ENCODE measurements at places on chromosomes 2 and 18.

GRCh38 chr2:220533485-220533884 lies 906.1 kb downstream of the SLC4A3 start:
- no peak for DNase-seq

DNA sequence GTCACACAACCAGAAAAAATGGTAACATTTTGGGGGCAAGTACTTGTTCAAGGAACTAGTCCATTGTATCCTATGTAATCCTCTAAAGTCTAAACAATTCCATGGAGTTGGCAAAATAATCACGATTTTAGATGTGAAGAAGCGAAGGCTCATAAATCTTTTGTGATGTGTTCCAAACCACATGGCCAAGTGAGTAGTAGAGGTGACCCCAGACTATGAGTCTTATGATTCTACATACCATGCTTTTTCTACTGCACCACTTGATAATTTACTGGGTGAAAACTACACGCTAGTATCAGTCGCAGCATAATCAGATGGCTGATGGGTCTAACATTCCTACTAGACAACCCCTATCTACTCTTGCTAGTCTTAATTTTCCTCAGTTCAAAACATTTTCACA lies 371.4 kb downstream of the OSR1 start:
- DNase-seq = no peak

DNA sequence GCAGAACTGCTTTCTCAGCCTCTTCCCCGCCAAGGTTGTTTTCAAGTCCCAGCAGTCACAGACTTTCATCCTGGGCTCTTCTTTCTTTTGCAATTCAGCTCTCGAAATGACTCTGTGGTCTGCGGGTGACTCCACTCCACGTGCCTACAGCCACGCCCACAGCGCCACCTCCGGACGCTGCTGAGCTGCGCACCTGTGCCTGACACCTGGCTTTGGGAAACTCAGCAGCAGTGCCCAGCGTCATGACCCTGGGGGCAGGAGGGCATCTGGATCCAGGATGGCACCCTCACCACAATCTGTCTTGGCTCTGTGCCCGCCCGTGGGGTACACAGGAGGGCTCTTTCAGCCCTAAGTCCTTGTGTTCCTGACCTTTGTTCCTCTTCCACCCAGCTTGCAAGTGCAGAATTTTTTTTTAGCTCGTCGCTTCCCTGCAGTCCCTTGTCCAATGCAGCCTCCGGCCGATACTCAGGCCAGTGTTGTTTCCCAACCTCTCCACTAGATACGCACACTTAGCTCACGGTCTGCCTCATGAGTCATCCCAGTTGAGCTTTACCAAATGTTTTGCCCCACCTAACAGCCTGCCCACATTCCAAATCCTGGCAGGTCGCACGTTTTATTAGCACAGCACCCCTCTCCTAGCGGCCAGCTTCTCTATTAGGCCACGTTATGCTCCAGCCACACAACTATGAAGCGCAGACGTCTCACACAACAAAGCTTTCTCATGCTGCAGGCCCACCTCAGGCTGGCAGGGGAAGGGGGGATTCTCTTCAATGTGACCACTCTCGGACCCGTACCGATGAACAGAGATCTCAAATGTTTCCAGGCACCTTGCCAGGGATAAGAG lies 6.5 kb upstream of the CAPN10 start:
- peak; percentile 63 for DNase-seq

DNA sequence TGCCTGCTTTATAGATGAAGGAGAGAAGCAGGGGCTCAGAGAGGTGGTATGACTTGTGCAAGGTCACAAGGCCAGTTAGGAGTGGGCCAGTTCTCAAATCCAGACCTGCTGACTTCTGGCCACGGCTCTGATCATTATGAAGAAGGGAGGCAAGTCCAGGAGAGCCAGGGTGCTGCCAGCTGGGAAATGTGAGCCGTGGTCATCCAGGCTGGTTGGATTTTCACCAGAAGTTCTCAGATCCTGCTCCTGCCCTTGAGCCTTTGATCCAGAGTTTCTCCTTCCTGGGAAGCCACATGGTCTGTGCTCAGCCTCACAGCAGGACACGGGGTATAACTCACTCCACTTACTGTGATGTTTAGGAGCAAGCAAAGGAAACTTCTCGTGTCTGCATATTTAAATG lies 239.9 kb downstream of the KLHL29 start:
- DNase-seq = no peak

DNA sequence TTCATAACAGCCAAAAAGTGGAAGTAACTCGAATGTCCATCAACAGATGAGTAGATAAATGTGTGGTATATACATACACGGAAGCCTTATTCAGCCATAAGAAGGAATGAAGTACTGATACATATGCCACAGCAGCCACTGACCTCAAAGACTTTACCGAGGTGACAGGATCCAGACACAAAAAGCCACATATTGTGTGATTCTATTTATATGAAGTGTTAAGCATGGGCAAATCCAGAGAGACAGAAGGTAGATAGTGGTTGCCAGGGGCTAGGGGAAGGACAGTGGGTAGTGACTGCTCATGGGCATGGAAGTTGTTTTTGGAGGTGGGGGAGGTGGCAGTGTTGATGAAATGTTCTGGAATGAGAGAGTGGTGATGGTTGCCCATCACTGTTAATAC lies 33.9 kb downstream of the ZAP70 start:
- DNase-seq = no peak

- DNase-seq = no peak
These were observed 436 bp upstream of the ITPRIPL1 start for GRCh38 chr2:96324721-96325040.

- no peak for DNase-seq
These were observed 19.2 kb upstream of the SIGLEC15 start for GRCh38 chr18:45806226-45806625.

DNA sequence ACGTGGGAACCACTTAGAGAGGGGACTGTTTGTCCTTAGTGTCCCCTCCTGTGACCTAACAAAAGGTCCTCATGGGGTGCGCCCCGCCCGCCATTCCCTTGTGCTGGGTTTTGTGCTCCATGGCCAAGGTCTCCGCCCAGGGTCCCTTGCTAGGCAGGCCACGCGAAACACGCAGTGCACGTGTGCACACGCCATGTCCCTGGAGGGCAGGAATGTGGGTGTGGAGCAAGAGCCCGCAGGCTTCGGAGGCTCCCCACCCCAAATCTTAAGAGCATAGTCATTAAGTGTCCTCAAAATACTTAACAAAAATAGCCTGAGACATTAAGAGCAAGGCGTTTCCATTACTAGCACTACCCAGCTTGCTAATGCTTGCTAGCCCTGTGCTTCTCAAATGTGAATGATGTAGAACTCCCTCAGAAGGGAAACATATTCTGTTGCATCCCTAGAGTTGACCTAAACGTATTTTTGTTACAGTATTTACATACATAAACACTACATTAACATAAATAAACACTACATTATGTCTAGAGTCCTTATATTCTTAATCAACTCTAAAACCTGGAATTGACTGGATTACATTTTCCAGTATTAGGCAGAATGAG lies 117.6 kb upstream of the APCDD1 start:
- no peak for DNase-seq

- DNase-seq = no peak
These were observed 142.4 kb downstream of the ZFP36L2 start for GRCh38 chr2:43083710-43084698.

DNA sequence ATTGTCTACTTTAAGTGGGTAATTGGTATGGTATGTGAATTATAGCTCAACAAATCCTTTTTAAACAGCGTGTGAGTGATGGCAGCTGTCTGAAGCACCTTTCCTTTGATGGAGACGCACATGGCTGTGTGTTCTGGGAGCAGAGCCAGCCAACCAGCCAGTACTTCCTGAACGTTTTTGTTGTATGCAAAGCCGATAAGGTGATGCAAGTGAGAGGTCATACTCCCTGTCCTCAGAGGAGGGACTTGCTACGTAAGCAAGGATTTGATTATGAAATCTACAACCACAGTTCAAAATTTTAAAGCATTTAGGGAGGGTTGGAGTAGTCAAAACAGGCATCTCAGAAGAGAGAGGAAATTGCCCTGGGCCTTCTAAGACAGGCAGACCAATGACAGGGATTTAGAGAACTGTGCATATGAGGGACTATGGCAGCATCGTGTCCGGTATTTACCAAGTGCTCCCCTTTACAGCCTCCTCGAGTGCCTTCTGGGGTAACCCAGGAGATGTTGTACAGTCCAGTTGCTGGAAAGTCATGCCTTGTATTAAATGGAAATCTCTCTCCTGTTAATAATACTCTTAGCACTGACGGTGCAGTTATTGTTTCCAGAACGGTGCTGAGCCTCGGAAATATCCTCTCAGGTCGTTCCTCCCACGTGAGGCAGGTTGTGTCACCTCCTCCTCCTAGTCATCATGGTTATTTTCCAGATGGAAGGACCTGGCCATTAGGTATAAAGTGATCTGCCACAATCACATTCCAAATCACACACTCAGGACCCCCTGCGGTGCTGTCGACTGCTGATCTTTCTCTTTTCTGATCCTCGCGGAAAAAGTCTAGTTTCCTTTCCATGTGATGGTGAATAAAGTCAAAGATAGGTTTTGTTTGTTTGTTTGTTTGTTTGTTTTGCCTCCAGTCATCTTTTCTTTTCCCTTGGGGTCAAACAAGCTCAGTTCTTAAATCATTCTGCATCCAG lies 28.4 kb downstream of the ARHGEF4 start:
- DNase-seq = no peak

GRCh38 chr2:55519938-55520885 lies 694 bp downstream of the CFAP36 start:
- DNase-seq = peak; percentile 39

DNA sequence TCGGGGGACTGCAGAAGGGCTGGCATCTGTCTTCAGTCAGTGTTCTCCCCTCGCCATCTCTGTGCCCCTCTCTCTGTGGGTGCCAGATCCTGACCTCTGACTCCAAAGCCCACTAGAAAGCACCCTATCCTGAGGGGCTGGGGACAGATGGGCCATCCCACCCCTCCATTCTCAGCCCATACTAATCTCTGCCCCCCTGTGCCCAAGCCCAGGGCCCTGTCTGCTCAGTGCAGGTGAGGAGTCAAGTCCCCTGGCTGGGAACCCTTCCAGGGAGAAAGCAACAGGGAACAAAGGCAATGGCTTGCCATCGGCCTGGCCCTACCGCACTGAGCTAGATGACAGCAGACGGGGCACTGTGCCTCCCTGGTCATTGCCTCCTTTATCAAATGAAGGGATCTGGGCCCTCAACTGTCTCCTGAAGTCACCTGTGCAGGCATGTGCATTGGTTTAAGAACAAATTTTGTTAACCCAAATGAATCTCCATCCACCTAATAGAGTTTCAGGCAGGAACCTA lies 42.7 kb upstream of the ID2 start:
- no peak for DNase-seq

GRCh38 chr2:227219312-227220105 lies 55.1 kb downstream of the COL4A3 start:
- no peak for DNase-seq

DNA sequence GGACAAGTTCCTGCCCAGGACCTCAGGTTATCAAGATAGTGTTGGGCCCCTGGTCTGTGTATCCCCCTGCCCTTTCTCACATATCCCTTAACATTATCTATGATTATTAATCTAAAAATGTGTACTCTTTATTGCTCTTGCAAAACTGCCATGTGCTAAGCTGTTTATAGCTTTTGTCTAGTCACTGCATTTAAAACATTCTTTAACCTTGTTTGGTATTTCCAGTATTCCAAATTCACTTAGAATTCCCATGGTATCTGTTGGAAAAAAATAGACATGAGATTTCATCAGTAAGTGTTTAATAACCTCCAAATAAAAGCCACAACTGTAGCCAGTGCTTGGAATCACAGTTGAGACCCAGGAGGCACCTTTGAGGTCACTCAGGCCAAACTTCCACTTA lies 16.2 kb upstream of the GLS start:
- no peak for DNase-seq

- no peak for DNase-seq
These were observed 60.4 kb downstream of the DHRS9 start for GRCh38 chr2:169129703-169130243.

DNA sequence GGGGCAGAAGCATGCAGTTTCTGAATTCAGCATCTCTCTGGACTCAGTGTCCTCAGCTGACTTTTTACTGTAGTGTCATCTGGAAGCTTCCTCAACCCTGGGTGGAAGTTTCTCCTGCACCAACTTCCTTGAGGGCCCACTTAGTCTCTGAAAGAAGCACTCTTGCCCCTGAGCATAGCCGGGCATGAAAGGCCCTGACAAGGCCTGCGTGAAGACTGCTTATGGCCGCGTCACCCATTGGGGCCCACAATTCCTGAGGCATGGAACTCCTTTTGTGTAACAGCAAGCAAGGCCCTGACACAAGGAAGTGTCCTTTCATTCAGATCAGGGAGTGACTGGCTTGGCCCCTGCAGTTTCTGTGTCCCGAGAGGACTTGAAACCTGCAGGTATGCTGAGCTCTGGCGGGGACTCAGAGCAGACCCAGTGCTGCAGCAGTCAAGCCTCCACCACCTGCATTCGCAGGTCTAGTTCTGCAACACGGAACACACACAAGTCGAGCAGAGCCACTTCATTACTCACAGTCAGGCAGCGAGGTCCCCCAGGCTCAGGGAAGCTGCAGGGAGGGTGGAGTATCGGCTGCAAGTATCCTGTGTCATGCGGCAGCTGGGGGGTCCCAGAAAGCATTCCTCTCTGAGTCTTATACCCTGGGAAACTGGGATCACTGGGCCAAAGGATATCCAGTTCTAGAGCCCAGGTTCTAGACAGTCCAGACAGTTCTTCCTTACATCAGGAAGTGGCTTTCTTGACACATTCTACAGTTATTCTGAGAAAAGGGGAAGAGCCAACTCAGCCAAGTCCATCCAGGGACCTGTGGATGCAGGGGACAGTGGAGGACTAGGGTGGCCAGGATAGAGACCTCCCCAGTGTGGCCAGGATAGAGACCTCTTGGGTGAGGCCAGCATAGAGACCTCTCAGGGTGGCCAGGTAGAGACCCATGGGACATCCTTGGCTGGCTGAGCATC lies 35.6 kb upstream of the PRLH start:
- no peak for DNase-seq

DNA sequence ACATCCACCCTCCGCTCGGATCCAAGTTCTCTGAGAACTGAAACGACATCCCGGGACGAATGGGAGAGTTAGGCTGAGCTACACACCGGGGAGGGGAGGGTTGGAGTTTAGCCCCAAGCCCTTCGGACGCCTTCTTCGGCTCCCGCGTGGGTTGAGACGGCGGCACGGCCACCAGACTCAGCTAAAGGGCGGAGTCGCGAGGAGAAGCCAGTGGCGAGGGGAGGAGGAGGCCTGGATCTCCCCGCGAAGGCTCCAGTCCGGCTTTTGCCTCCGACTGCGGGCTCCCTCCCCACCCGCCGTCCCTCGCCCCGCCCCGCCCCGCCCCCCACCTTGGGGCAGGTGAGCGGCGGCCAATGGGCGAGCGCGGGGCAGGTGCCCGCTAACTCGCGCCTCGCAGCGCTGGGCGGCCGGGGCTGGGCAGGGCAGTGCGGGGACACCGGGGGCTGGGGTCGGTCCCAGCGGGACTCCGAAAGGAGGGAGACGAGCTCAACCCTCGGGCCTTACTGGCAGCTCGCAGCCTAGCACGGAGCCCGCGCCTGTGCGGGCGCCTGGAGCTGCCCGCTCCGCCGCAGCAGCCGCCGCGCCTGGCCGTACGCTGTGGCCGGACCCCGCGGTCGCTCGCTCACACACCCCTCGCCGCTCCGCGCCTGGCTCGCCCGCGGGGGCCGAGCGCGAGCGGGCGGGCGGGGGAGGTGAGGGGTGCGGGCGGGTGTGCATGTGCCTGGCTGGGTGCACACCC lies at the start of gene EMX1:
Gene EMX1, plus strand, starts transcription at position 382 of the 739 bp plus-strand sequence. Its CDS starts 334 bp downstream, at position 716.
- peak; percentile 26 for DNase-seq

Data from stimulated activated CD4-positive, alpha-beta T cell treated with anti-CD3 and anti-CD28 coated beads, Interleukin-2, amount 100 ng/mL, for 4 hours (primary cell).